ENCODE measurements at places on chromosomes 7 and 10.

DNA sequence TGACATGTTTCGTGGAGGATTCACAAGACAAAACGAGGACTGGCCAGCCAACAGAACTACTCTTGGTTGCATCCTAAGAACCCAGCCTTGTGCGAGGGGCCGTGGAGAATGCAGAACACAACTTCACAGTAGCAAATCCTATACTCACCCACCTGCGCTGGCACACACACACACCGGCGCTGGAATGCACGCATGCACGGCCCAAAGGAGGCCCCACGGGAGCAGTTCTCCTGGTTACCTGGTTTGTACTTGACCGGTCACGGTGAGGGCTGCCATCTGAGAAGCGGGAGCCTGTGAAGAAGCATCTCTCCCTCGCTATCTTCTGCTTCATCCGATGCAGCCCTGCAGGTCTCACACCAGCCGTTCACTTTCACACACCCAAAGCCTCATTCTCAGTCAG lies 137.8 kb downstream of the ZMYND11 start:
- DNase-seq: no peak

DNA sequence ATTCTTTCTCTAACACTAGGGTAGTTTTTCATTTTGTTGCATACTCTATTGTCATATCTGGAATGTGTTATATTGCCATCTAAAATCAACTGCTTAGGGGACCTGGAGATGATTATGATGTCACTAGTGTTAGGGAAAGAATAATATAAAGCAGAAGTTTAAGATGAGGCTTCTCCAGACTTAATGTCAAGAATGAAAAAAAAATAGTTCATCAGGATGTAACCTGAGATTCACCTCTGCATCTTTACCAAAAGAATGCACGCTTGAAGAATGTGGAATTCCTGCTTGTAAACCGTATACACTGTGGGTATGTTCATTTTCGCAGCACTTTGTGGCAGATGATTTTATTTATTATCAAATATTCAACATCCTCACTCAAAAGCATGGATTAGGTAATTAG lies 184.6 kb downstream of the ST7 start:
- DNase-seq: no peak

- peak; percentile 54 for DNase-seq
Observed at GRCh38 chr7:101862280-101863220, 45.1 kb downstream of the CUX1 start.

GRCh38 chr10:64148607-64149006 lies 627.4 kb downstream of the REEP3 start:
- no peak for DNase-seq

DNA sequence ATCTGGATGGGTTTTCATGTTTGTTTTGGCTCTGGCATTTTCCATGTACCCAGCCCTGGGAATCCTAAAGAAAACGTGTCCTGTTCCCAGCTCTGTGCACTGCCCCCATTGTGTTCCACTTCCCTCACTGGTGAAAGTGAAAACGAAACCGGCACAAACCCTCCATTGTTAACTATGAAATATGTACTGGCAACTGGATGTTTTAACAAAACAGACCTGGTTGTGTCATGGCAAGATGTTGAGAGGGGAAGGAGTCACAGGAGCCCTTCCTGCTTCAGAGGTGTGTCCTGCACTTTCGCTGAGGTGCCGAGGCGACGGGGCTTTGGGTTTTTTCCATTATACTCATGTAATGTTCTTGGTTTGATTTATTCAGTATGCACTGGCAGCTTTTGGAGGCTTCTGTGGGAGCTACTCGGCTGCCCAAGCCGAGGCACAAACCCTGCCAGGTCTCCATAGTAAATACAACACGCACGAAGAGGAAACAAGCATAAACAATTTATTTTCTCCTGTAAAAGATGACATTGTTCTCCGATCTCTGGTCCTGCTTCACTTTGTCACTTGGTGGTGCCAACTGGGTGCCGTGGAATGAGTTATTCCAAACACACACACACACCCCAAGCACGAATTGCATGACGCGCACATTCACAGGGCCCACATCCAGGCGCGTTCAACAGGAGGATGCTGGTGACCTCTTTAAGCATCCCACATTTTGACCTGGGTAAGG lies 118.2 kb downstream of the CDK6 start:
- no peak for DNase-seq

DNA sequence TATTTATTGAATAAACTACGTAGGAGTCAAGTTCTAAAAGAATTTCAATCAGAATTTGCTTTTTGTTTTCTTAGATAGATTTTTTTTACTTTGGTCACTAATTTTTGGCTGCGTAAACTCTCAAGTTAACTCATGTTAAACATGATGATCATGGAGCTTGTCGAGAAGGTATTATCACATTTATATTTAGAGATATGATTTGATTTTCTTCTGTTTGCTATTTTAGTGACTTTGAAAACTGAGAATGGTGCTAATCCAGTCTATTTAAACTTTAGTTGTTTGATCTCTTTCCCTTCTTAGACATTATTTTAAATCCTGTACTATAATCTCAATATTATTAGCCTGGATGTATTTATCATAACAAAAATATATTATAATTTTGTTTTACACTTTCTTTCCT lies 179.4 kb upstream of the SEMA3C start:
- DNase-seq: no peak

GRCh38 chr7:95250571-95250970 lies 73.8 kb downstream of the PON1 start:
- DNase-seq: no peak

GRCh38 chr10:818526-819220 lies 112.8 kb downstream of the LARP4B start:
- no peak for DNase-seq

DNA sequence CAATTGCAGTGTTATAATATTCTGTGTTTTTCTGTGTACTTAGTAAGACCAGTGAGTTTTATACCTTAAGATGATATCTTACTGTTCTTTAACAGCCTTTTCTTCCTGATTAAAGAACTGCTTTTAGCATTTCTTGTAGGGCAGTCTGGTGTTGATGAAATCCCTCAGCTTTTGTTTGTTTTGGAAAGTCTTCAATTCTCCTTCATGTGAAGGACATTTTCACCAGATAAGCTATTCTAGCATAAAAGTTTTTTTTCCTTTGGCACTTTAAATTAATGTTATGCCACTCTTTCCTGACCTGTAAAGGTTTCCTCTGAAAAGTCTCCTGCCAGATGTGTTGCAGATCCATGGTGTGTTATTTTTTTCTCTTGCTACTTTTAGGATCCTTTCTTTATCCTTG lies 1059.8 kb downstream of the LRMDA start:
- DNase-seq: no peak

DNA sequence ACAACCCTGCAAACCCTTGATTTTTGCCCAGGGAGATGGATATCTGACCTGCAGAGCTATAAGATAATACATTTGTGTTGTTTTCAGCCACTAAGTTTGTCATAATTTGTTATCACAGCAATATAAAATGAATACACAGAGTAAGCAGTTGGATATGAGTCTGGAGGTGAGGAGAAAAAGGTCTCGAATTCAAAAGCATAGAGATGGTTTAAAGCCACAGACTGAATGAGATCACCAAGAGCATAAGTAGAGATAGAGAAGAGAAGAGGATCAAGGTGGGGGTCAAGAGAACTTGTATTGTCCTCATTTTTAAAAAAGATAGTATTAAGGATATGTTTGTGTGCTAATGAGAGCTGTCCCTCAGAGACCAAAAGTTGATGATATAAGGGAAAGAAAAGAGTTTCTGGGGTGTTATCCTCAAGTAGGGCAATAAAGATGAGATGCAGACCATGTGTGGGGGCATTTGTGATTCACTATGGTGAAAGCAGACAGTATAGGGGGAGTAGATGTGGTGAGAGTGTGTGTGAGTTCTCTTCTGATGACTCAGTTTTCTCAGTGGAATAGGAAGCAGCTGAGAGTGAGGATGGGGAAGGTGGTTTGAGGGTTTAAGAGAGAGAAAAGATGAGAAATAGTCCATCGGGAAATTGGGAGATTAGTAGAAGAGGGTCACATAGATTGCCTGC lies 25.8 kb upstream of the PCGF5 start:
- DNase-seq: no peak

GRCh38 chr7:55086413-55087201 lies 67.8 kb downstream of the EGFR start:
- peak; percentile 11 for DNase-seq

DNA sequence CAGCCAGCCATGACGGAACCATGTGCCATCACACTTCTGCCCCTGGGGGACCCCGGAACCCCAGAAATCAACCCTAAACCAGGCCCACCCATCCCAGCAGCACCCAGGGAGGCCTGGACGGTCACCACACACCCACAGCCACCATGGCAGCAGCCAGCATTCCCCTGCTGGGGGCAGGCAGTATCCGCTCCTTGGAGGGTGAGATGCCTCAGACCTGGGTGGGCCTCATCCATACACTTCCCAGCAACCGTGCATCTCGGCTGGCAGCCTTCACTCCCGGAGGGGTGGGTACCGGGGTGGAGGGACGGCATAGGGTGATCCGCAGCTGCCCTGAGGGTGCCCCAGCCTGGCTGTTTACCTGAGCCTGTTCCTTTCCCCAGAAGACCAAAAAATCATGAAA lies 69.1 kb upstream of the FAM20C start:
- no peak for DNase-seq

- no peak for DNase-seq
Observed at GRCh38 chr10:102629661-102630614, 14.3 kb upstream of the TRIM8 start.

DNA sequence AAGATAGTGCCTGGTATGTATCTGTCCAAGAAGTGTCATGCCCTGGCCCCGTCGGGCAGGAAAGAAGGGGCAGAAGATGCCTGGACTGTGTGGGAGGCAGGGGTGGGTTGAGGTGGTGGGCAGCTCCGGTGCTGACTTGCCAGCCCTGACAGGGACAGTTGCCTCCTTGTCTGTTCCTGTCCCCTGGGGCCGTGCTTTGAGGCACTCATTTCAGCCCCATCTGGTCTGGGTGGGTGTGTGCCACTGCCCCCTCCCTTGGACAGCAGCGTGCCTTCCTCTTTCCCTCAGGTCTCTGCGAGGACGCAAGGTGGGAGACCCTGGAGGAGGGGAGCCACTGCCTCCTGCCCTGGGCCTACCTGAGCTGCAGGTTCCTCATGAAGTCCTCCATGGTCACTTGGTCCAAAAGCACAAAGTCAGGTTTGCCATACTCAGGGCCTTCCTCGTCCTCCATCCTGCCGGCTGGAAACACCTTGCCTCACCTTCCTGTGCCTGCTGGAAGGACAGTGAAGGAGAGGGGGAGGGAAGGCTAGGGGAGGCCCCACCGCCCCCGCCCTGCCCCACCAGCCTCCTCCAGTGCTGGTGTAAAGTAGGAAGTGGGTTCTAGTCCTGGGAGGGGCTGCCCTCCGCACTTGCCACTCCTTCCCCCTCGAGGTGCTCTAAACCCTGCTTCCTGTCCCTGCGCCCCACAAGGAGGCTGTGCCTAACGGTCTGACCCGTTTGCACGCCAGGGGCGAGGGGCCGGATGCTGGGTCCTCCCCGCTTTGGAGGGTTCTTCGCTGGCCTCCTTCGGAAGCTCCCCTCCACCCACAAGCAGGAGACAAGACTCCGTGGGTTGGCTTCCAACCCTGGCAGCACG lies at the start of gene MYO1G:
TSS of gene MYO1G (minus strand) at position 505 of the 856 bp plus-strand sequence. CDS start at position 451, 54 bp downstream.
- no peak for DNase-seq

GRCh38 chr10:22369434-22370072 lies 24.3 kb downstream of the SPAG6 start:
- no peak for DNase-seq

- no peak for DNase-seq
Observed at GRCh38 chr10:6400821-6401465, 179.1 kb downstream of the PRKCQ start.

- no peak for DNase-seq
Observed at GRCh38 chr7:98119256-98119918, 12.7 kb downstream of the LMTK2 start.

GRCh38 chr10:11724938-11725776 lies 17.0 kb upstream of the ECHDC3 start:
- DNase-seq: peak; percentile 30

- DNase-seq: no peak
Observed at GRCh38 chr10:43035800-43036199, 41.1 kb upstream of the RET start.

DNA sequence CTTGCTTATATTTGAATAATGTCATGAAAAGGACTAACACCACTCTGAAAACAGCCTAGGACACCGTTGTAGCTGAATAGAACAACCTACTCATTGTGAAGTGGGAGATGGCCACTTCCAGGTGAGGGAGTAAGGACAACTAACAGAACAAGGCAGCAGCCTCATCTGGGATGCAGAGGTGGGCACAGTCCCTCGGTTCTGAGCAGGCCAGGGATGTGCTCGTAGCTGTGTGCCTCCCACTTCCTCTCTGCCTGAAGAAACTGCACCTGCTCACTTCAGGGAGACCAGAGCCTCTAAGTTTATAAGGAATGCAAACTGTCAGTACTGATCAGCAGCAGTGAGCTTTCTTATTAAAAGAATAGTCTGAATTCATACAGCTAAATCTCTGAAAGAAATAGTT lies 2.5 kb downstream of the VSTM4 start:
- DNase-seq: no peak

DNA sequence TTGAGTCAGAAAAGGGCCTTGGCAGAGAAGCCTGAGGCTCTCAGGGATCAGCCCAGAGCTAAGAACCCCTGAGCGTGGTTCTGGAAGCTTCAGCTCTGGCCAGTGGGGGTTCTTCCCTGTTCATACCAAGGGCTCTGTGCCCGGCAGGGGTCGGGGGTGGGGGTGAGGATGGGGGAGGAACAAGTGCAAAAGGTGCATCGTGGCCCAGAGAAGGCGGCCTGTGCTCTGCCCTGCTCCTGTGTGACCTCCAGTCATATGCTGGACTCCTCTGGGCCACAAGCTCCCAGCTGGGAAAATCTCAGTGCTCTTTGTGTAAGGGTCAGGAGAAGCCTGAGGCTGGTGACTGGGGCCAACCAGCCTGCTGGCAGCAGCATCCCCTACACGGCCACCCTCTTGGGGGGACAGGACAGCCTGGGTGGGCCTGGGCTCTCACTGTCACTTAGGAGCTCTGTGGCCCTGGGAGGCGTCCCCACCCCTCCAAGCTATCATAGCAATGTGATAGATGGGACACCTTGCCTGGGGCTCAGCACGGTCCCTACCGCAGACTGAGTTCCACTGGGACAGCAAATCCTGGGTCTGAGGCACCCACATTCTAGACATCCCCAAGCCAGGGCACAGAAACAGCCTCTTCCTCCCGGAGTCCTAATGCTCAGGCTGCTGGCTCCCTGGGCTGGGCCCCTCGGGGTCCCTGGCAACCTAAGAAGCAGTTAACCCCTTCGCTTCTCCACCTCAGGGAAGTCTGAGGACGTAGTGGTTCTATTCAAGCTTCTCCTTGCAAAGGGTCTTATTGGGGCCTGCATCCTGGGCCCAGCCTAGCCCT lies 2.5 kb downstream of the MMRN2 start:
- no peak for DNase-seq

DNA sequence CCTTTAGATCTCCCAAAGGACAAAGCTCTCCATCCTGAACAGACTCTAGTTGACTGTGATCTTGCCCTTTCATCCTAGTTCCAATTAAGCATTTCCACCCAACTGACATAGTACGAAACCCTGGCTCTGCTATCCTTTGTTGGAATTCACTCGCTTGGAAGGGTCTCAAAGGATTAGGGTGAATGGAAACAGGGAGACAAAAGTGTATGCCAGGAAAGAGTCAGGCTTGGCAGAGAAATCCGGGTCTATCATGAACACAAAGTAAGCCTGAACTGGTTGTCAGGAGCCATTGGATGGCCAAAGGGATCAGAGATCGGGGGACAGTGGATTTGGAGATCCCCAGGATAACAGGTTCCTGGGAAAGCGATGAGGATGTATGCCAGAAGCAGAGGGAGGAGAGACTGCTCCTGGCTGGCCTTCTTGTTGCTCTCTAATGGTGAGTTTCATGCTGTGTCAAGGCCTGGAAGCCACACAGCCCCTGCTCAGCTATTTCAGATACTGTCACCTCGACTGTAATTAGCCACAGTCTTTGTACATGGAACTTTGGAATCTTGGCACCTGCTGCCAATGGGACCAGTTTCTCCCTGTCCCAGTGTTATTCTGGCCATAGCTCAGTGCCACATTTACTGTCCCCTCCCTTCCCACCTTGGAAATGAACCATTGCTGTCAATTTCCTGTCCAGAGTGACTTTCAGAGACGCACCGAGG lies 1168.7 kb upstream of the AUTS2 start:
- DNase-seq: no peak
